Cortex of kidney (tissue), 1 donor: ENCODE measurements at places on chromosomes 4 and X.

DNA sequence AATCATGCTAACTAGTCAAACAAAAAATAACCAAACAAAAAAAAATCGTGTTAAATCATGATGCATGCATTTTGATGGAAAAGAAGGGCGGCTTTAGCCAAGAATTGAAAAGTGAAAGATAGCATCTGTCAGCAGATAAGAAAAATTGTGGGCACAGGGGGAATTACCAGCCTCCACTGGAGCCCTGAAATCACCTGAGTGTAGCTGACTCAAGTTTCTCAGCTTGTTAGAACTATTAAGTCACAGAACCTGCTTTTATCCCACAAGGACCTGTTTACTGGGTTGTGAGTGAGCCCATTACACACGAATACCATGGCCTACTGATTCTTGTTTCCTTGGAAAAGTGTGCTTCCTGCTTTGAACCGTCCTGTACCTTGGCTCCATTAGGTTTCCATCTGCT is 85.2 kb downstream of the COX18 start:
- no peak for DNase-seq

DNA sequence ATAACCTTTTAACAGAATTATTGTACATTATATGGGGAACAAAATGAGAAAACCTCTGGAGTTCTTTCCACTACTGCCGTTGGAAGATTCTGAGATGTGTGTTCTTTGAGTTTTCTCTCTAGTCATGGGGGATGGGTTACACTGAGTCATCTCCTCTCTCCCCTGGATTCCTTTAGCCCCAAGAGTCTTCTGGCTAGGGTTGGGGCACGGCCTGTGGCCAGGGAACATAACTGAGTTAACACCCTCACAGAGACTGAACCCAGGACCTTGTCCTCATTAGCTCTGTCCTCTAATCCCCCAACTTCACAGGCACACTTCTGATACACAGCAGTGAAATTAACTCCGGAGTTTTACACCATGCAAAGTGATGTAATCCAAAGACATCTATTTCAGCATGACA is 142.3 kb upstream of the F9 start:
- DNase-seq = no peak

DNA sequence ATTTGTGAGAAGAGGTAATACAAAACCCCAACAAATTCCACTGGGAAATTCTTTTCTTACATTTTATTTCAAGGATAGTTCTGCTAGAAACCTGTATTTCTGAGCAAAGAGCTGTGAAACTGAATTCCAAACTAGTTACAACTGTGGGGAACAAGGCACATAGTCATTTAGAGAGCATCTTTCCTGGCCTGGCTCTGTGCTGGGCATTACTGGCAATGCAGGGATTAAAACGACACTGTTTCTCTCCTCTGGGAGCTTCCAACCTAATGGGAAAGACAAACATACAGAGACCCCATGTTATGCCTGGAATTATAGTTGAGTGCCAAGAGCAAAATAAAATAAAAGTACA is 36.5 kb downstream of the SUPT20HL1 start:
- no peak for DNase-seq

GRCh38 chr4:15042529-15043167 is 40.4 kb downstream of the CPEB2 start:
- no peak for DNase-seq

DNA sequence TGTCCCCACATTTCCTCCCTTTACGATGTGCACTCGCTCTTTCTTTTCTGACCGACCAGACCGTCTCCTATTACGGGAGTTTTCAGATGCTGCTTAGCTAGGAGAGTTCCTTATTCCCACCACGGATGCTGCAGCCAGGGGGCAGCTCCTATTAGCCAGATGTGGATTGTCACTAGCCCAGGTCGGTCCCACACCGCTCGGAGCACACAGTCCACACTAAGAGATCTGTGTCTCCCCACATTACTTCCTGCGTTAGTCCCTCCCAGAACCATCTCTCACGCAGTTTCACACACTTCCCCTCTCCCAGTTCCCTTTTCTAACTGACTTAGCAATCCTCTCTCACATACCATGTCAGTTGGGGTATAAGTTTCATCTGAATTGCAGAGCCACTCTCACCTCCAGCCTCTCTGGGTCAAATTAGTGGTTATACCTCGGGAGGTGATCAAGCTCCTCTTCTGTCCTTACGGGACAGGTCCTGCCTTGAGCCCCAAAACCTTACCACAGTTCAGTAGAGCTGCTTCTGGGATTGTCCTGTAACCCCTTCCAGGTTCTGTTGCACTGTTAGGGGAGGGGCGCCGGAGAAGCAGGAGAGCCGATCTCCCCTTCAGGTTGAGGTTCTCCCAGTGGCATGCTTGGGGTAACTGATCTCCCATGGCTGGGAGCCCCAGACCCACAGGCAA is 28.2 kb downstream of the SULT1E1 start:
- DNase-seq = no peak

DNA sequence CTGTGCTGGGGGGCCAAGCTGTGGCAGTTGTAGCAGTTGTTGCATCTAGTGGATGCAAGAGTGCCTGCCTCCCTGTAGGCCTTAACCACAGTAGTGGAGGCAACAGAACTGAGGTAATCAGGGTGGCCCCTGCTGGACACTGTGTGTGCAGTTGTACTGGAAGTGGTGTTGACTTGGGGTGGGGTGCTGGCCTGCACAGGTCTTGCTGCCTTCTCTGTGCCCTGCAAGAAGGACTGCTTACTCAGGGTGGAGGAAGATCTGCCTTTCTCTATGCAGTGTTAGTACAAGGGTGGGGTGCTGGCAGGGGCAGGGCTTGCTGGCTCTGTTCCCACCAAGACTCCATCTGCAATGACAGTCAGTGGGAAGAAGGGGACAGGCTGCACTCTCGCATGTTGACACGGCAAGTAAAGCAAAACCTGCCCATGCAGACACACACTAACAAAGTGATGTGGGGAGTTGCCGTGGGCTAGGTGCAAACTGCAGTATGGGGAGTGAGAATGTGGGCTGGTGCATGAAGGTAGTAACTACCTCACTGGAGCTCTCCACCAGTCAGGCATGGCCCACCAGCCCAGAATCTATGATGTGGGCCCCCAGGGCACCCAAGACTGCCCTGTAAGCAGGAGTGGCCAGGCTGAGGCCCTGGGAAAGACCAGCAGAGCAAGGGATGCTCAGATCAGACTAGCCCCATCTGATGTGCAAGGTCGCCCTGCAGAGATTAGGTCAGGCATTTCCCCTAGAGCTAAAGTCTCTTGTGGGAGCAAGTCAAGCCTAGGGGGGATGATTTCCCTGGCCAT is 594.9 kb downstream of the TECRL start:
- no peak for DNase-seq

DNA sequence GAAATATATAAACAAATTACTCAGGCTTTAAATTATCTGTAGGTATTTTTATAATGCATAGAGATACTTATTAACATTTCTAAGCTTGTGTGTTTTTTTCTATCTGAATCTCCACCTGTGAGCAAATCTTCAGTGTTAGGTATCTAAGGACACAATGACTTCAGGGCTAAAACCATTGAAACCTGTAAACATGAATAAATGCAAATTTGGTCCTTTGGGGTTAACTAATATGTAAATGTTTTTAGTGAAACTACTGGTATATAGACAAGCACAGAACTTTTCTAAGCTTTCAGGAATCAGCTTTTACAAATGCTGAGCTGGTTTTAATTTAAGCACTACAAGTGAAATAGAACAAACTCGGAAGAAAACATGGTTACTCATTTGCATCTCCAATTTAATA is 147.9 kb downstream of the FBXO8 start:
- DNase-seq = no peak

DNA sequence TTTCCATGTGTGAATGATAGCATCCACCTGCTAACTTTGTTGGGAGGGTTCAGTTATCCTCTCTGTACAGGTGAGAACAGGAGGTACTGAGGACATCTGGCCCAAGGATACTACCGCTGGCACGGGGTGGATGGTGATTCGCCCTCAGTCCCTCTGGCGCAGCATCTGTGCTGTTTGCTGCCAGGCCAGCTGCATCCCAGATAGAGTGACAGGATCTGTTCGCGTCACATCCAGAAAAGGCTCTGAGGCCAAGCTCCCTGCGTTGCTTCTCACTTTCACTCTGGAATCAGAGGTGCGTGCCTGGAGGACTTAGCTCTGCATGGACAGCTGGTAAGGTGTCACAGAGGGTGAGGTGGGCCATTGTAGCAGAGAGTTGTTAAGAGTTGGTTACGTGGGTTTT is 95.4 kb downstream of the TBL1X start:
- DNase-seq = no peak

- no peak for DNase-seq
Observed at GRCh38 chr4:25815586-25815985, 47.2 kb downstream of the SEL1L3 start.

- DNase-seq = no peak
Observed at GRCh38 chrX:45601052-45601451, 400.4 kb upstream of the DIPK2B start.

GRCh38 chr4:123939621-123940020 is 543.0 kb downstream of the SPRY1 start:
- DNase-seq = no peak

DNA sequence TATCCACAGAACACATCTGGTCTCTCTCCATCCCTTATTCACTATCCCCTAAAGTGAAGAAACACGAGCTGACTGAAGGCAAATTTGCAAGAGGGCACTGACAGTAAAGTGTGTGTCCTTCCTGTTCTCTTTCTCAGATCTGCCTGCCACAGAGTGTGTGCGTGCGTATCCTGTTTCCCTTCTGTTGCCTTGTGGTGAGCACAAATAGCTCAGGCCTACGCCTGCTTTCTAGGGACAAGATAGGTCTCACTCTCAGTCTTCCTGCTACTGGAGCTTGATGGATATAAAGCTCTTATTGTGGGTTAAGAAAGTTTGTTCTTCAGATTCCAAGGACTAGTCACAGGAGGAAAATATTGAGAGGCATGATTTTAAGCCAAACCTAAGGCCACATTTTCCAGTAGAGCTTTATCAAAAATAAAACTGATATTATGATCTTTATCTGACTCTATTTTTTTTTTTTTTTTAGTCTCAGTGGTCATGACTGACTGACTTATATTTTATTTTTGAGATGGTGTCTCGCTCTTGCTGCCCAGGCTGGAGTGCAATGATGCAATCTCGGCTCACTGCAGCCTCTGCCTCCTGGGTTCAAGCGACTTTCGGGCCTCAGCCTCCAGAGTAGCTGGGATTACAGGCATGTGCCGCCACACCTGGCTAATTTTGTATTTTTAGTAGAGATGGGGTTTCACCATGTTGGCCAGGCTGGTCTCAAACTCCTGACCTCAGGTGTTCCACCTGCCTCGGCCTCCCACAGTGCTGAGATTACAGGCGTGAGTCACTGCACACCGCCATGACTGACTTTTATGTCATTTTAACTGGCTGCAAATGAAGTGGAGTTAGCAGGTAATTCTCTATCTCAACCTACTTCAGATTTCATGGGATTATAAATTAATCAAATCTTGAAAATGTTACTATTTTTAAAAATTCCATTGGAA is 140.3 kb upstream of the SH3RF1 start:
- DNase-seq = no peak

- no peak for DNase-seq
Observed at GRCh38 chr4:127251423-127251822, 381.3 kb upstream of the INTU start.

GRCh38 chr4:164847016-164847415 is 30.0 kb upstream of the APELA start:
- no peak for DNase-seq

- no peak for DNase-seq
Observed at GRCh38 chrX:24025741-24026403, 1.1 kb downstream of the KLHL15 start.

DNA sequence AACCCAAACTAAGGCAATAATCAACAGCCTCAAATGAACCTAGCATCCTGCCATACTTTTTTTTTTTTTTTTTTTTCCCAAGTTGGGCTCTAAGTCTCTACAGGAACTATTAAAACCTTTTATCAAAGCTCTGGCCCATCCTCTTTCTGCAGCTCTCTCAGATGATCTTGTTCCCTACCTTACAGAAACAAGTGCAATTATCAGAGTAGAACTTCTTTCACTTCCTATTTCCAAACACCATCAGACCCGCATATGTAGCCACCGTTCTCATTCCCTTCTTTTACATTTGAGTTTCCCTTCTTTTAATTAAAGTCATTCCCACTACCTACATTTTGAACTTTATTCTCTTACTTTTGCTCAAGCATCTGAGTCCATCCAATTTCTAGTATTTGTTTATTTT is 690.6 kb downstream of the DMD start:
- no peak for DNase-seq

GRCh38 chr4:82017680-82018079 is 356.1 kb downstream of the HNRNPD start:
- DNase-seq = no peak

DNA sequence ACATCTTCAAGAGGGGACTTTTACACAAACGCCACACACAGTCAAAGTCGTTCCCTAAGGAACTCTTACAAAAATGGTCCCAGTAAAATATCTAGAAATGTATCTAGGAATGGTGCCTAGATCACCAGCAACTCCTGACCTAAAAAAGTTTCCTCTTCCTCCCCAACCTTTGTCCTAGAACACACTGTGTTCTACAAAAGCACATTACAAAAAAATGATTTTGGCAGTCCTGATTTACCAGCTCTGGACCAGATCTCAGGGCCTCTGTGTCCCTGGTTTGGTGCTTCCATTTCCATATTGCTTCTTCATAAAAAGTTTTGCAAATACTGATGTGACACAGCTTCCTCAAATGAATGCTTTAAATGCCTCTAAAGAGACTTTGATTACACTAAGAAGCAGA is 55.0 kb downstream of the LNX1 start:
- DNase-seq = no peak
